Vagina (tissue), 2 donors: ENCODE measurements at places on chromosomes 11 and 22.
A peak's percentile ranks its signal among the peaks of the same experiment; 100 is the strongest.

GRCh38 chr11:133945087-133945974 is 11.4 kb downstream of the IGSF9B start:
- DNase-seq: no peak

DNA sequence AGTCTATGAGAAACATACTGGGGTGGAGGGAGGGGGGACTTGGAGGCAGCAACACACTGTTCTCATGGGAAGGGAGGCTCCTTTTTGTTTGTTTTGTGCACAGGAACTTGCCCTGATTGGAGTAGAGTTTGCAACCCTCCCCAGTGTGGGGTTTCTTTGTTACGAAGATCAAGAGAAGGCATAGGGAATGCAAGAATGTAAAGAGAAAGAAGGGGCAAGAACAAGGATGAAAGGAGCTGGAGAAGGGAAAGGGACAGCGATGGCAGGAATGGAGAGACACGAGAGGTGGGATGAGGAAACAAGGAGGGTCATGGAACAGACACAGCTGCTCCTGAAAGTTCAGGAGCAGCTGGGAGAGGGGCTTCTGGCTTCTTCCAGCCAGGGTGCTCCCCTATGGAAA is 611.7 kb downstream of the NTM start:
- no peak for DNase-seq

- DNase-seq: no peak
Observed at GRCh38 chr11:494761-495536, 12.1 kb downstream of the RNH1 start.

DNA sequence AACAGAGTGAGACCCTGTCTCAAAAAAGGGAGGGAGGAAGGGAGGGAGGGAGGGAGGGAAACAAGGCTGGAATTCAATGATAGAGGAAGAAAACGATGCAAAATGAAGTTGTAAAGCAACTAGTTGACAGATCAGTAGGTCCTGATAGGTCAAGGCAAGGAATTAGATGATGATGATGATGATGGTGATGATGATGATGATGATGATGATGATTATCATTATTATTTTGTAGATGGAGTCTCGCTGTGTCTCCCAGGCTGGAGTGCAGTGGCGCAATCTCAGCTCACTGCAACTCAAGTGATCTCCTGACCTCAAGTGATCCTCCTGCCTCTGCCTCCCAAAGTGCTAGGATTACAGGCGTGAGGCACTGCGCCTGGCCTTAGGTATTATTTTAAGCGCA is 11.3 kb upstream of the L3MBTL2 start:
- DNase-seq: no peak

- DNase-seq: no peak
Observed at GRCh38 chr22:29204455-29205183, 1.1 kb upstream of the EMID1 start.

GRCh38 chr11:71263386-71263785 is 11.0 kb upstream of the SHANK2 start:
- DNase-seq: no peak

DNA sequence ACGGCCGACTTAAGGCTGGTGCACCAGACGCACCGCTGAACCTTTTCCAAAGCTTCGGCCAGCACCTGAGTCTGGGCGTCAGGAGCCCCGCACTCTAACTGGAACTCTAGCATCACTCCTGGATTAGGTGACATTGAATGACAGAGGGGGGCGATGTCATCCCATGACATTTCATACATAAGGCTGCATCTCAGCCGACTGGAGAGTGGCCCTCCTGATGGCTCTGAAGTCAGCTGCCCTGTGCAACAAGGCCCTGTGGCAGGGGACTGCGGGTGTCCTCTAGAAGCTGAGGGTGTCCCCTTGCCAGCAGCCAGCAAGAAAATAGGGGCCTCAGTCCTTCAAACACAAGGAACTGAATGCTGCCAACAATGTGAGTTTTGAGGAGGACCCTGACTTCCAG is 10.1 kb upstream of the FADS3 start:
- no peak for DNase-seq

DNA sequence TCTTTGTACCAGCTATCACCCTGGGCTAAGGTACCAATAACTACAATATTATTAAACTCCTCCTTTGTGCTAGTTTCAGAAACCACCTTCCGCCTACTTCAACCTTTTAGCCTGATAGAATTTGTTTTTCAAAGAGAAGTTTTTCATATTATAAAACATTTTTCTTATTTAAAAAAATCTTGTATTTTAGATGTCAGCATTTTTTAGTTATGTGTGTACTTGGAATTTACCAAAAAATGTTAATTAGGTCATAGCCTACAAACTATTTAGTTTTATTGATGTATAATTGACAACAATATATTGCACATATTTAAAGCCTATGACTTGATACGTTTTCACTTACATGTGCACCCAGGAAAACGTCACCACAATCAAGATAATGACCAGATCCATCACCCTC is 1097.6 kb downstream of the JRKL start:
- DNase-seq: no peak

GRCh38 chr22:37248251-37248650 is 4.2 kb upstream of the RAC2 start:
- no peak for DNase-seq

DNA sequence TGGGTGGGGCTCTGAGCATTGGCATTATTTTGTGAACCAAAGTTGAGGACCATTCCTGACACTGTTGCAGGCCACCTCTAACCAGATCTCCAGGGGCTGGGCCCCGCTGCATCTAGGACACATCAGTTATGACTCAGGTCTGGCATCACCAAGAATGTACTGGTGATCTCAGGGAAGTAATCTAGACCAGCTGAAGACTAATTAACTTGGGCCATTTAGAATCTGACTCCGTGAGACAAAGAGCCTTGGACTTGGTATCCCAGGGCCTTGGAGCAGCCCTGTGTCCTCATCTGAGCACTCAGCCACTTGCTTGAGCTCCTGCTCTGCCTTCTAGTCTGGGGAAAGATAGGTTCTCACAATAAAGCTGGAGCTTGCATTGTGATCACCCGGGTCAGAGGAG is 200.6 kb downstream of the KIRREL3 start:
- DNase-seq: no peak

- DNase-seq: no peak
Observed at GRCh38 chr22:30637701-30638114, 2.1 kb downstream of the SLC35E4 start.

DNA sequence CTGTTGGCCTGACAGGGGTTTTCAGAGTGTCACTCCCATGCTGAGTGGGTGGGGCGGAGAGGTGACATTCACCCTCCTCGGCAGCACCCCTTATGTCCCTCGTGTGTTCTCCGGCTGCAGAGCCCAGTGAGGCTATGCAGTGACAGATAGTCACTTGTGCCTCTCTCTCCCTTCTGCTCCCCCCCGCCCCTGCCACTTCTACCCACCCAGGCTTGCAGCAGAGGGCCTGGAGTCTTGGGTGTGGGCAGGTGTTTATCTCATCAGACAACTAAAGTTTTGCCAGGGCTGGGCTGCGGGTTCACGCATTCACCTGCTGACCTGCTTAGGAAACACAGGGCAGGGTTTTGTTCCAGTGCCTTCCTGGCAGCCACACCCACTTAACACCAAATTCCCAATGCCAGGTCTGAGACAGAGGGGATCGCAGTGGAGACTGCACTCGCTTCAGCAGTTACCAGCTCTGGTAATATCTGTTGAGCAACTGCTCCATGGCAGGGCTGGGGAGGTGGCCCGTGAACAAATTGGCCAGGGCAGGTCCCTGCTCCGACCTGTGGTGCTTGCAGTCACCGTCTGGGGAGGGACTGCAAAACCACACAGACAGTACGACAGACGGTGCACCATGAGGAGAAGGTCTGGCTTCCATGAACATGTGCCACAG is 50.5 kb upstream of the ADA2 start:
- DNase-seq: no peak

DNA sequence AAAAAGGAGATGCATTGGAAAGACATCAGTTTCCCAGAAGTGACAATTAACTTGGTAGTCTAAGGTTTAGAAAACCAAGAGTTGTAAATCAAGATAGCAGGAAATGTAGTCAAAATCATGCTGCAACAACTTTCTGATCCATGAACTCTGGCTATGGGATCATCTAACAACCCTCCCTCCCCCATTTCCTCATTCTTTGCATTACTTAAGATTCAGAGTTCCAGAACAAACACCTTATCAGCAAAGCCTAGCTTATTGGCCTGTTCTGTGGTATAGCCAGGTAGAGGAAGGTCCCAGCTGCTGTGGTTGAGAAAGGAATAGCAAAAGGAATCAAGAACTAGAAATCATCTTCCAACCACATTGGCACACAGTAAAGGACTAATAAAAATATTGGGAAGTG is 651.1 kb downstream of the METTL15 start:
- no peak for DNase-seq

GRCh38 chr22:20015187-20015625 is 1.4 kb downstream of the ARVCF start:
- no peak for DNase-seq

GRCh38 chr11:34926101-34926830 is 9.8 kb downstream of the PDHX start:
- DNase-seq: no peak

DNA sequence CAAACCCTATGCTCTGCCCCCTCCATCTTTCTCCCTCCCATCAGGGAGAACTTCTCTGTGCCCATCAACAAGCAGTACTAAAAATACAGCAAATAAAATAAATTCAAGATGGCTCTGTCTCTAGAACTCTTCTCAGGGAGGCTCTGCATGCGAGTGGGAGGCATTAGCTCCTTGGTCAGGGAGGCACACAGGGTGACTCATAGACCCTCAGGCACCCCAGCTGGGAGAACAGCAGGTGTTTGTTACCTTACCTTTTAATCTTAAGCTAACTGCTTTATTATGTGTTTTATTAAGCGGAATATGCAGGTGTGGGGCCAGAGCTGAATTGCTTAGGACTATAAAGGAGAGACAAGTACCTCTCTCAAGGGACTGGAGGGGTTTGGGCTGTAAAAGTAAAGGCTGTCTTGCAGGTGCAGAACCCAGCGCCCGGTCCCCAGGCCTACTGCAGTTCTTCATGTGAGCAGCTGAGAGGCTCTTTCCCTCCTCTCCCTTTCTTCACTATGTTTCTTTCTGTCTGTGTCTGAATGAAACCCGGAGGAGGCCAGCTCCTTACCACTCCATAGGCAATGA is 20.8 kb downstream of the CSNK2A3 start:
- DNase-seq: no peak

DNA sequence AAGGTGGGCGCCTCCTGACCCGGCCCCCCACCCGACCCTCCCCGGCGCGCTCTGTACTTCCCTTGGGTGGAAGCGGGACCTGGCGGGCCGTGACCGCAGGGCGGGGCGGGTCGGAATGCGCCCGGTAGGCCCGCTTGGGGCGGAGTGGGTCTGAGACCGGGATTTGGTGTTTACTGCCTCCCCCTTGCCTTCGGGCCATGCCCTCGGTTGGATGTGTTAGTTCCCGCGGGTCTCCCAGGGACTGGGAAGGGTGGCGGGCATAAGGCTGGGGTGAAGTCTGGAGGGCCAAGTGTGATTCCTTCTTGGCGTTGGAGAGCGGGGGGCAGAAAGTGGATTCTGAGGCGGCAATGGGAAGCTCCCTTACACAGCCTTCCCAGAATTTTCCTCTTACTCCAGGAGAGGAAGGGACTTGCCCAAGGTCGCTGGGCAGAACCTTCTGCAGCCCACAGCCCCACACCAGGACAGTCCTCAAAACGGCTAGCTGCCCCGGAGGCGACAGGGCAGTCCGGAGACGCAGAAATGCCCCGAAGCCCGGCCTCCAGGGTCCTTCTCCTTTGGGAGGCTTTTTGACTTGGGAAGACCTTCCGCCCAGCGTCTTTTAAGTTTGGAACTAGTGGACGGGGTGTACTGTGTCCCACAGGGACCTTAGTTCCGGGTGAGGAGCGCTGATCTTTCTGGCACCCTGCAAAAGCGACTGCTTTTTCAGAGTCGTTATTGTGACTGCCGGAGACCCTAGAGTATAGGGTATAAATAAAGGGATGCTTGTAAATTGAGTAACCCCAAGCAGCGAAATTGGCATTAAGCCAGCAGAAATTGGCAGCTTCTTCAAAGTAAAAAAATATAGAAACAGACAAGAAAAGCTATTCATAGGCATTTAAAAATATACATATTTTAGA is 647 bp downstream of the SWAP70 start:
- peak; percentile 89 for DNase-seq

- DNase-seq: no peak
Observed at GRCh38 chr22:48098921-48099245, 1336.4 kb downstream of the TBC1D22A start.

GRCh38 chr11:30143098-30143705 is 87.6 kb upstream of the FSHB start:
- DNase-seq: no peak

- DNase-seq: no peak
Observed at GRCh38 chr11:30452114-30452513, 129.2 kb downstream of the ARL14EP start.

DNA sequence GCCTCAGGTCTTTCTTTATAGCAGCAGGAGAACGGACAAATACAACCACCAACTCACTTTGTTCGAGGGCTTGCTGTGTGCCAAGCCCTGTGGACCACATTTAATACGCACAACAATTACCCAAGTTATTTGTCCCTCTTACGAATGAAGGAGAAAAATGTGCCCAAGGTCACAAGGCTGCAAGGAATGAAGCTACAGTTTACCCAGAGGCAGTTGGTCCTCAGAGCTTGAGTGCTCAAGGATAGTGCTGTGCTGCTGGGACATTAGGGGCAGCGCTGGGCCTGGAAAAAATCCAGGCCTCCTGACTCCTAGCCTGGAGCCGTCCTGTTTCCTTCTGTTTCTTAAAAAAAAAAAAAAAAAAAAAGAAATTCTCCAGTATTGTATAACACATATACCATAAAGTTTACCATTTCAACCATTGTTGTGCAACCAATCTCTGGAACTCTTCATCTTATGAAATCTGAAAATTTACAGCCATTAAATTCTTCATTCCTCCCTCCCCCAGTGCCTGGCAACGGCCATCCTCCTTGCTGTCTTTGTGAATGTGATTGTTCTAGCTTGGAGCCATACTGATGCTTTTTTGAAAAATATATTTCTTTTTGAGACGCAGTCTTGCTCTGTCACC is 1.0 kb upstream of the C11orf86 start:
- no peak for DNase-seq

DNA sequence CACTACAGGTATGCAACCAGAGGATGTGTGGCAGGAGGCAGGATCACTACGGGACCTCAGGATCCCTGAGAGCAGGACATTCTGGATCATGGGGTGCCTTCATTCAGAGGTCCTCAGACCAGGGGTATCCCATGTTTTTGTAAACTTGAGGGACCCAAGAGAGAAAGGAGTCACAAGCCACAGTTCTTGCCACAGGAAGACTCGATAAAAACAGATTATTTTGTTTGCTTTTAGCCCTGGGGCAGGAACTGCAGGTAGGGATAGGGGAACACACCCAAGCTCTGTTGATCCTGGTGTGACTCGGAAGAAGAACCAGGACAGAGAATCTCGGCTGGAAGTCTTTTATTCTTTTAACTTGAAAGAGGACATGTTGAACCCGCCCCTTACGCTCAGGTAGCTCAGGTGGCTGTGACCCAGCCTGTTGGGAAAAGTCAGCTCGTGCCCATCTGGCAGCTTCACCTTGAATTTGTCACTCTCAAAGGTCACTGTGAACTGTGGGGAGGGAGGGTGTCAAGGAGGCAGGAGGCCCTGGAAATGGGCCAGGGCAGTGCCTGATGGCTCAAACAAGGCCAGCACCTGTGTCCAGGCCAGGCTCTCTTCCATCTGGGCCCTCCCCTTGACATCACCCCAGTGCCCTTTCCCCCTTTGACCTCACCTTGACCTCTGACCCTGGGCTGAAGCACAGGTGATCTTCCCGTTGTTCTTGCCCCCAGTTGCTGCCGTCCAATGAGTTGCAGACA is 9.8 kb downstream of the LGALS2 start:
- DNase-seq: no peak

GRCh38 chr22:44497218-44497904 is 672 bp downstream of the RTL6 start:
- DNase-seq: no peak
